ENCODE measurements at places on chromosomes 7 and 10.

DNA sequence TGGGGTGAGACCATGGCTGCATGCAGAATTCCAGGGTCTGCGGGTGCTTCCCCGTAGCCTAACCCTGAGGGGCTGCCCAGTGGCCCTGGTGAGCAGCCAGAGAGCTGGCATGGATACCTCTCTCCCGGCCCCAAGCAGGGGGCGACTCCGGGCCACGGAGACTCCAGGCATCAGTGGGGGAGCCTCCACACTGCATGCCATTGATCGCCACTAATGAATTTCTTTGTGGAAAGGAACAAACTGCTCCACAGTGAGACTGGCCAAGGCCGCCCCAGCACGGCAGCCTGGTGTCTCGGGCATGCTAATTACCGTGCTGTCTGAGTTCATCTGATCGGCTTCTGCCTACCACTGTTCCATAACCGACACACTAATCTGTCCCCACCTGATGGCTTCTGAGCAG lies 184.4 kb downstream of the GRID1 start:
- no peak for DNase-seq

- DNase-seq: no peak
These were observed 221.8 kb upstream of the TMEM72 start for GRCh38 chr10:44689368-44689767.

DNA sequence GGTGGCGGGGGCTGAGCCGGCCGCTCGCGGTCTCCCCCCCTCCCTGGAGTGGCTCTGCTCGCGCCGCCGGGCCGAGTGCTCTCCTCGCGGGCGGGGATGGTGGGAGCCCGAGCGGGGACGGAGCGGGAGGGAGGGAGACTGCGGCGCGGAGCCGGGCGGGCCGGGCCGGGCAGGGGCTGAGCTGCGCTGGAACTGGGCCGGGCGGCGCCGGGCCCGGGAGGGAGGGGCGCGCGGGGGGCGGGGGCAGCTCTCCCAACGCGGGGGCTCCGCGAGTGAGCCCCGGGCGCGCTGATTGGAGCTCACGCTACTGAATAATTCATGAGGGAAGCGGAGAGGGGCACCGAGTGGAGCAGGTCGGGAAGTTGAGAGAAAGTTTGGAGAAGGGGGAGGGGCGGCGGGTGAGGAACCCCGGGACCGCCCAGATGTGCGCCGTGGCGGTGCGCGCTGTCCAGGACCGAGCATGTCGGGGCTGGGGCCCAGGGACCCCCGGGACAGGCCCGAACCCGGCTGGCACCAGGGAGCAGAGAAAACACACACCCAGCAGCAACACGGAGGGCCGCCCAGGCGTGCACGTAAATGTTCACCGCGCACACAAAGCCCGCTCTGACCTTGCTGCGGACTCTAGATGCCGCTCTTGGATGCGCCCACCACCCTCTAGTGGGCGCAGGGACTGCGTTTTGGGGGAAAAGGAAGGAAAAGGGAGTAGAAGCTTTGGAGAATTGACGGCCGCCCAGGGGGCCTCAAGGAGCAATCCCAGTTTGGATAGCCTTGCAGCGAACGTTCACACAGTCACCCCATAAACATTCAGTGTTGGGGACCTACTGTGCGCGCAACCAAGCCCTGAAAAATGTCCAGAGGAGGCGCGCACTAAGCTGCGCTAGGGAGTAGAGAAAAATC lies at the start of gene EPHB4:
EPHB4 (minus strand) TSS at position 194 of the 897 bp plus-strand sequence. CDS start 493 bp downstream, outside the sequence.
- DNase-seq: peak; percentile 56

- no peak for DNase-seq
These were observed 116.8 kb downstream of the ZFAND4 start for GRCh38 chr10:45555795-45556194.

- no peak for DNase-seq
These were observed 578.0 kb downstream of the GRID1 start for GRCh38 chr10:85788570-85788969.

- no peak for DNase-seq
These were observed 90.7 kb upstream of the C1QL3 start for GRCh38 chr10:16612115-16612980.

- no peak for DNase-seq
These were observed 10.0 kb upstream of the INPP5F start for GRCh38 chr10:119715628-119716505.

DNA sequence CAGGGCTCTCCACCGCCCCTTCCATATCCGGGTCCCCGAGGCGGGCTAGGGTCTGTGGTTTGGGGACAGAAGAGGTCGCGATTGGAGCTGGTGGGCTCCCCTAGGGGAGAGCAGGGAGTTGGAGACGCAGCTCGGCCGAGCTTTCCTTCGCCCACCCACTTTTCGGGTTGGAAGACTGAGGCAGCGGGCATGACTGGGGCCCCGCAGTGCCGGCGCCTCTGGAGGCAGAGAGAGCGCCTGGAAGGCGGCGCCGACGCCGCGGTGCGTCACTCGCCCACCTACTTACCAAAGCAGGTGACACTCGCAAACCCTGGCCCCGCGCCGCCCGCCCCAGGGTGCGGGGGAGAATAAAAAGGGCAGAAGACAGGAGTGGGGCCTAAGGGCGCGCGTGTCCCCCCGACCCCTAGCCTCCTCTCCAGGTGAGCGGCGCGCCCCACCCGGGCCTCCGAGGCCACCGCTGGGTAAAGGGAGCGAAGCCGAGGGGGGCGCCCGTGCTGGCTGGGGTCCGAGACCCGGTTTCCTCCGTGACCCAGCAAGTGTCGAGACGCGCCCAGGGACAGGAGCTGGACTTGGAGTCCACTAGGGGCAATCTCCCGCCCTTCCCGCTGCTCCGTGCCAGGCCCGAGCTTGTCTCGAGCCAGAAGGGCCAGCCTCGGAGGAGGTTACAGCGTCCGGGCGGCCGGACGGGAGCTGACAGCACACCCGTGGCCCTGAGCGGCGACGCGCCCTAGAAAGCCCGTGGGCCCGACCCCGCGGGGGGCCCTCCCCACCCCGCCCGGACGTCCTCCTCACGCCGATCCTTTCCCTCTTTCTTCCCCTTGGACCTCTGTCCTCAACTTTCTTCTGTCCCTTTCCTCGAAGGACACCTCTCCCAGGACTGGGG lies 34.4 kb upstream of the GRID1 start:
- DNase-seq: no peak

GRCh38 chr7:28626624-28627262 lies 214.4 kb downstream of the CREB5 start:
- DNase-seq: no peak

DNA sequence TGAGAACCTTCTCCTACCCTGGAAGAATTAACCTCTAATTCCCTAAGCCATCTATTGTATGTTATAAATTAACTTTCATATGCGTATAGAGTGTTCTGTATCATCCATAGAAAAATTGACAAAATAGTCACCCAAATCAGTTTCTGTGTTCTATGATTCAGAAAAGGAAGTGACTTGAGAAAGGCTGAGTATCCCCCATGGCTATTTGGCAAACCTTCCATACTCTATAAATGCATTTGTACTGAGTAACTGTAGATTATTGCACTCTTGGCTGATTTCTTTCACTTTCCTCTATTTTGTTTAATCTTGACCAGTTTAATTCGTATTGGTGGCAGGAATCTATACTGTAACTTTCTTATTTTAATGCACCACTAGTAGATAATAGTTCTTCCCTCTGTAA lies 182.2 kb downstream of the HTR7 start:
- no peak for DNase-seq

- DNase-seq: peak; percentile 30
These were observed 73.4 kb upstream of the KCNMA1 start for GRCh38 chr10:77710759-77711682.

DNA sequence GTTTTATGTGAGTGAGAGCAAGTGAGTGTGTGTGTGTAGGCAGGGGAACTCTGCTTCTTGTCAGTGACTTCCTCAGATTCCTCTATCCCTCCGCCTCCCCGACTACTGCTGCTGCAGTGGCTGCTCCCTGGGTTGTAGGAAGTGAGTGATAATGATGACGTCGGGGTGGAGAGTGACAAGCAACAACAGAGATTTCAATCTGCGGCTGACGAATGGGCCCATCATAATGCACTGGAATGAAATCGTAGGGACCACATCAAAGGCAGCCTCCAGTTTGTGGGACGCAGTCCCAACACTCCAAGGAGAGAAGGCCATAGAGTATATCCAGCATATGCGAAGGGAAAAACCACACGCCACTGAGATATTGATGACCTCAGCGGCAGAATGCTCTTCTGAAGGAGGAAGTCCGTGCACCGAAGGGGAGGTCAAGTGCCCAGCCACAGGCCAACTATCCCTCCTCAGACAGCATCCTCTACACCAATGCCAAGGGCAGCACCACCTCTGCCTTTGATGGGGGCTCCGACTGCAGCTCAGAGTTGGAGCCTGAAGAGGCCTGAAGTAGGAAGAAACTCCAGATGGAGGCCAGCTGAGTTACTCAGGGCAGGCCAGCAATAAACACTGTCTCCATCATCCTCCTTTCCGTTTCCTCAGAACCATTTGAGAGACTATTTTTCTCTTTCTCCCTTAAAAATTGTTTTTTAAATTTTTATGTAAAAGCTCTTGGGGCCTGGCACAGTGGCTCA lies 11.3 kb upstream of the STMP1 start:
- DNase-seq: no peak

GRCh38 chr7:80098795-80099194 lies 35.8 kb upstream of the GNAI1 start:
- DNase-seq: no peak

DNA sequence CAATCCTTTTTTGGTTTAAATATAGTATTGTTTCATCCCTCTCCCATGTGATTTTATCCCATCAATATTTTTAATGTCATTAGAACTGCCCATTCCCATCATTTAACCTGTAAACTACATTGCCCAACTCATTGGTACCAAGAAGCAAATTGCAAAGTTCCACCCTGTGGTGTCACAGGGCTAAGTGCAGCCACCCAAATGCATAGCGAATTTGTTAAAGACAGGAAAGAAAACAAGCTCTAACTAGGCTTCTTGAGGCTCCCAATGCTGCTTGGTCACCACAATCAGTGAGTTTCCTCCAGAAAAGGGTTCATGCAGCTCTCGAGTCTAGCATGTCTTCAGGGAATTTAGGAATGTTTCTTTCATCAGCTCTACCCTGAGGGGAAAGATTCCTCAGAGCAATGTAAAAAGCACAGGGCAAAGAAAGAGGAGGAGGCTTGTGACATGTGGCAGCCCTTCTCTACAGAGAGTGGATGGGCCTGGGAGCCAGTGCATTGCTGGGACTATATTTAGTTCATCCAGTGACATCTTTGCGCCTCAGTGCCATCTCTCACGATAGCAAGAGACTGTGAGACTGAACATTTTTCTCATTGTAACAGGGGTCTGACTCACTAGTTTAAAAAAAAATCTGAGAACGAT lies 58.1 kb downstream of the CAV1 start:
- no peak for DNase-seq

DNA sequence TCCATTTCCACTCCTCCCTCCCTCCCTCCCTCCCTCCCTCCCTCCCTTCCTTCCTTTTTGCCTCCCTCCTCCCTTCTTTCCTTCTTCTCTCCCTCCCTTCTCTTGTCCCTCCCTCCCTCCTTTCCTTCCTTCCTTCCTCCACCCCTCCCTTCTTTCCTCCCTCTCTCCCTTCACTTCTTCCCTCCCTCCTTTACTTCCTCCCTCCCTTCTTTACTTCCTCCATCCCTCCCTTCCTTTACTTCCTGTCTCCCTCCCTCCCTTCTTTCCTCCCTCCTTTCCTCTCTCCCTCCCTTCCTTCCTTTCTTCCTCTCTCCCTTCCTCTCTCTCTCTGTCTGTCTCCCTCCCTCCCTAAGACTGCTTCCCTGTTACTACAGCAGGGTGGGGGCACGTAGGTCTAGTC lies 598.6 kb upstream of the FOXK1 start:
- DNase-seq: no peak

DNA sequence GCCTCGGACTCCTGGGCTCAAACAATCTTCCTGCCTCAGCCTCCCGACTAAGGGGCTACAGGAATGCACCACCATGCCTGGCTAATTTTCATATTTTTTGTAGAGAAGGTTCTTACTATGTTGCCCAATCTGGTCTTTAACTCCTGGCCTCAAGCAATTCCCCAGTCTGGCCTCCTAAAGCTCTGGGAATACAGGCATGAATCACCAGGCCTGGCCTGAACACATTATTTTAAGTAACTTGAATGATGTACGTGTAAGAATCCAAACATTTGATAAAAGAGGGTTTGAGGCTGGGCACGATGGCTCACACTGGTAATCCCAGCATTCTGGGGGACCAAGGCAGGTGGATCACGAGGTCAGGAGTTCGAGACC lies 13.0 kb upstream of the BAMBI start:
- DNase-seq: no peak

DNA sequence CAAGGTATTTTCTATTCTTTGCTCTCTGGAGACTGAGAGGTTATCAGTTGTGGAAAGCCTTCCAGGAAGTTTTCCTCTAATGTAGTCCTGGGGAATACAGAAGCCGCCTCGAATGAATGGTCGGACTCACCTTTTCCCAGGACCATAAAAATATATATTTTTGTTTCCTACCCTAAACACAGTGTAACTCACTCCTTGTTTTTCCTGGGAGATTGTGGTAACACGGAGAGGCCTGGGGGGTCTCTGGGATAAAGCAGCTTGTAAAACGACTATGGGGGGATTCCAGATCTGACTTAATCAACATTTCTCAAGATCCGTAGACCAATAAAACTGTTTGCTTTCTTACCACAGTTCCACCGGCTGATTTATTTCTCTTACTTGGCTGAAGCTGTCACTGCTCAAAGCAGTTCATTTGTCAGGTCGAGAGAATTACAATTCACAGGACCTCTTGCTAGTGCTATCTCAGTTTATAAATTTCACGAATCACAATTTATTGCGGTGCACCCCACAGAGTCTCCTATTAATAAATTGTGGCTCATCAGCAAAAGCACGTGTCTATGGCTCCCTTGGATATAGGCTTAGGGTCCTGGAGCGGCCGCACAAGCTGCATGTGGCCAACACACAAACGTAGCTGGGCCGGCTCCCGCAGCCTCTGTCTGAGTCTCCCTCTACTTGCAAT lies 176.3 kb upstream of the BMPER start:
- no peak for DNase-seq

- DNase-seq: no peak
These were observed 203.1 kb downstream of the DPP6 start for GRCh38 chr7:154255324-154255723.

GRCh38 chr10:18767981-18768380 lies 108.8 kb downstream of the ARL5B start:
- DNase-seq: no peak

DNA sequence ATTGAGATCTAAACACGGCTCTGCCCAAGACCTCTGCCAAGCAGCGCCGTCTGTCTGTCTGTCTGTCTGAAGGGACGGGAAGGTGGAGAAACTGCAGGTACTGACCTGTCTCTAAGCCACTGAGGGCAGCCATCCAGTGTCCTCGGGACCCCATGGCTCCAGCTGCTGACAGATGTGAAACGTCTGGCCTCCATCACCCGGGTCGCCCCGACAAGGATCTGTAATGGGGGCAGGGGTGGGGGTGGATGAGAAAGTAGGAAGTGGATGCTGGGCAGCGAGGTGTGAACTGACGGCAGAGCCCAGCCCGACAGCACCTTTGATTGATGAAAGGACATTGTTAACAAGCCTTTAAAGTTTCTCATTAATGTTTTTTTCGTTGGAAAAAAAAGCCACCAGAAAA lies 193.1 kb downstream of the EBF3 start:
- DNase-seq: no peak

DNA sequence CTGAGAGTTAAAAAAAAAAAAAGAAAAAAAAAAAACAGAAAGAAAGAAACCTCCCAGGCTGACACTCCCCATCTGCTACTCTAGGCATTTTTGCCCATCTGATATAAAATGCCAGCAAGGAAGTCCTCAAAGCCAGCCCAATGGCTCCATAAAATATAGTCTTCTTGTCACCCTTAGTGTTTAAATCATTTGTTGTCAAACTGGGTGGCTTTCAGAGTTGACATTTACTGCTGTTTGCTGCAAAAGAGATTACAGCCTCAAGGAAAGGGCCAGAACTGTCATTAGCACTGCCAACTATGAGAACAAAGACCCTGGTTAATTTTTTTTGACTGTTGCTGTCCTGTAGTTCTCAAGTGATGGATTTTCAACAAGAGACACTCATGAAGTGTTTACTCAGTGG lies 86.5 kb downstream of the TRIL start:
- no peak for DNase-seq

All from HFF-Myc (cell line).